ENCODE measurements at places on chromosomes 13 and 19.

- no peak overlapping the region for H3K27ac ChIP-seq
- DNase-seq: no peak
- no peaks in the 10 kb centered on the region for H3K4me1 ChIP-seq
- no peak overlapping the region for H3K4me3 ChIP-seq
Observed at GRCh38 chr13:108926862-108927261, 297.5 kb downstream of the MYO16 start.

GRCh38 chr19:1261538-1261797 is 7.7 kb upstream of the CIRBP start:
- peaks cover 59% of the 10 kb centered on the region for H3K36me3 ChIP-seq
- peak overlapping the region; percentile 99 for H3K27ac ChIP-seq
- peak overlapping the region; percentile 89 for H3K4me3 ChIP-seq
- DNase-seq: no peak
- peaks cover 53% of the 10 kb centered on the region for H3K4me1 ChIP-seq

- H3K36me3 ChIP-seq: peaks cover 4% of the 10 kb centered on the region
- no peak overlapping the region for H3K27ac ChIP-seq
- no peak overlapping the region for H3K4me3 ChIP-seq
Observed at GRCh38 chr13:23960566-23961156, 63.4 kb upstream of the C1QTNF9B start.

- no peak overlapping the region for H3K27ac ChIP-seq
- H3K27me3 ChIP-seq: no peaks in the 10 kb centered on the region
- DNase-seq: no peak
- no peaks in the 10 kb centered on the region for H3K4me1 ChIP-seq
- no peaks in the 10 kb centered on the region for H3K36me3 ChIP-seq
- H3K4me3 ChIP-seq: no peak overlapping the region
Observed at GRCh38 chr19:38289955-38290354, 14.1 kb upstream of the C19orf33 start.

- H3K4me3 ChIP-seq: no peak overlapping the region
- H3K36me3 ChIP-seq: no peaks in the 10 kb centered on the region
- no peaks in the 10 kb centered on the region for H3K27me3 ChIP-seq
- DNase-seq: no peak
- H3K4me1 ChIP-seq: no peaks in the 10 kb centered on the region
Observed at GRCh38 chr13:110284779-110285484, 22.0 kb downstream of the COL4A1 start.

- peaks cover 32% of the 10 kb centered on the region for H3K4me1 ChIP-seq
- no peaks in the 10 kb centered on the region for H3K27me3 ChIP-seq
- H3K36me3 ChIP-seq: peaks cover 43% of the 10 kb centered on the region
Observed at GRCh38 chr19:1941146-1942077, at the start of gene CSNK1G2. Gene CSNK1G2, plus strand, starts transcription at chr19:1941172. Its CDS starts 28,601 bp downstream, at chr19:1969773.

DNA sequence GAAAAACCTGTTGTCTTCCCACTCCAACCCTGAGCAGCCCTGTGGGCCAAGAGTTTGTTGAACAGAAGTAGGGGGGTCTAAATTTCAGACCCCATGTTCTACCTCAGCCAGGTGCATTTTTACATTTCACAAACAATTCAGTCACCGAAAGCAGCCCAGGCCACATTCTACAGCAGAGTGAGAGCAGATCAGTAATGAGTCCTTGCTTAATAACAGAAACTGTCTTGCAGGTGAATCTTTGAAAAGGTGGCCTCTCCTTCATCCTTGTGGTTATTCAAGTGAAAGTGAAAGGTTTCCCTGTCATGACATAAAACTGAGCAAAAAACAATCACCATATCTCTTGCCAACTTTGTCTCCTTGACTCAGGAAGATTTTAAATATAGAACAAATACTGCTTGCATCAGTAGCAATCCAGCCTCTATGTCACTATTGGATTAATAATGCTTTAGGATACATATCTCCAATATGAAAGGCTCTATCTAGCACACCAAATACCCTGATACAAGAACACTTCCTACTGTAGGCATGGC is 670.2 kb downstream of the DIAPH3 start:
- H3K4me3 ChIP-seq: no peak overlapping the region
- H3K36me3 ChIP-seq: no peaks in the 10 kb centered on the region
- H3K27ac ChIP-seq: no peak overlapping the region
- no peak for DNase-seq

GRCh38 chr13:51723529-51723928 is 80.4 kb downstream of the DHRS12 start:
- H3K36me3 ChIP-seq: no peaks in the 10 kb centered on the region
- no peaks in the 10 kb centered on the region for H3K4me1 ChIP-seq
- no peak overlapping the region for H3K27ac ChIP-seq
- H3K4me3 ChIP-seq: no peak overlapping the region
- H3K27me3 ChIP-seq: no peaks in the 10 kb centered on the region
- no peak for DNase-seq

DNA sequence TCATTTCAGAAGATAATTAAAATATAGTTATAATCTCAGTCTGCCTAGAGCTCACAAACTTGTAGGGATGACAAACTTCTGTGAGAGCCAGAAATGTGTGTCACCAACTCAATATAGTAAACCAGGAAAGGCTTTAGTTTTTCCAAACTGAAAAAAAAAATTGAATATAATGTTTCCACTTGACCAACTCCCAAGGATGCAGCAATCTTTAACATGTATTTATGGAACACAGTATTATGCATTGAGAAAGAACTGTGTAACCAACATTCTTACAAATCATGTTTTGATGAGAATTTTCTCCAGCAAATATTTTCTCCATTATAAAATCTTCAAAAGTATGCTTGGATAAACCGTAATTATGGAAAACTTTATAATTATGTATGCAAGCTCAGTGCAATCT is 50.1 kb upstream of the KLF12 start:
- no peaks in the 10 kb centered on the region for H3K27me3 ChIP-seq
- H3K36me3 ChIP-seq: no peaks in the 10 kb centered on the region
- no peaks in the 10 kb centered on the region for H3K4me1 ChIP-seq
- no peak for DNase-seq
- no peak overlapping the region for H3K27ac ChIP-seq
- no peak overlapping the region for H3K4me3 ChIP-seq

- no peak overlapping the region for H3K27ac ChIP-seq
- H3K36me3 ChIP-seq: peaks cover 3% of the 10 kb centered on the region
- no peak for DNase-seq
- no peaks in the 10 kb centered on the region for H3K4me1 ChIP-seq
Observed at GRCh38 chr13:22915442-22916082, 265.2 kb upstream of the SGCG start.

DNA sequence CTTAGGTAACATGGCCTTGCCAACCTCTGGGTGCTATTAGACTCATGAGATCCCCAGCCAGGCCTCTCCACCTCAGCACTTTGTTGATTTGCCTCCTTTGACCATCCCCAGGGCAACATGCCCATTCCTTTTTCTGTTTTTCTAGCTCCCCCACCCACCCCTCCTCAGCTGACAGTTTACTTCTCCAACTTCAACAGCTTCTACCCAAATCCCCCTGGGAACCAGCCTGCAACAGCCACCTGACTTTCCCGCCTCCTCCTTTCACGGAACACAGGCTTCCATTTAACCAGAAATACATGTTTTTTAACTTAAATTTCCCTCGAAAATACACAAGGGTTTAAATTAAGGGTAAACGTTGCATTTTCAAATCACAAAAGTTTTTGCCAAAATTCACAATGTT is 117.3 kb downstream of the DLEU7 start:
- DNase-seq: no peak
- no peak overlapping the region for H3K4me3 ChIP-seq
- no peak overlapping the region for H3K27ac ChIP-seq
- peaks cover 4% of the 10 kb centered on the region for H3K27me3 ChIP-seq

DNA sequence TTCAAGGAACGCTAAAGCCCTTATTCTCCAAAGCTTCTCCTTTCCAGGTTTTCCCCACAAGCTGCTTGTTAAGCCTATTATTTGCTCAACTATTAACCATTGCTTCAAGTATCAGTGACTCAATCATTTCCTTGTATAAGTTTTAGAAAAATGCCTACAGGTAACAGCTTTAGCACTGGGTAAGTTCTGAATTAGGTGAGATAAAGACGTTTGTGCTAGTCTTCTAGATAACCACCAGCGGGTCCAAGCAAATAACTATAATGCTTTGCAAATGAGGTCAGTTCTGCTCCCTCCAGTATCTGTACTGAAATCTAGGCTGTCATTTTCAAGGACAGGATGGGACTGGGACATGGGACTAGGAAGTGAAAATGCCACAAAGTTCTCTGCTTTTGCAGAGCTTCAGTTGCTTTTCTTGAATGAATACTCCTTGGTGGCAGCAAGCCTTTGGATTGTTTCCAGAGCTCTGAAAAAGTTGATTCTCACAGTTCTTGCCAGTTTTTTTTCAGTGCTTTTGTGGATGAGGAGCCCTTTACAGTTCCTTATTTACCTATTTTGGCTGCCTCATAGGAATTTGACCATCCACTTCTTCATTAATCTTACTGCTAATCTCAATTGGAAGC is 1487.7 kb downstream of the EFNB2 start:
- no peak overlapping the region for H3K4me3 ChIP-seq
- no peaks in the 10 kb centered on the region for H3K4me1 ChIP-seq
- no peak for DNase-seq
- no peaks in the 10 kb centered on the region for H3K36me3 ChIP-seq
- no peaks in the 10 kb centered on the region for H3K27me3 ChIP-seq
- no peak overlapping the region for H3K27ac ChIP-seq

- peaks cover 14% of the 10 kb centered on the region for H3K27me3 ChIP-seq
- no peaks in the 10 kb centered on the region for H3K4me1 ChIP-seq
- no peak overlapping the region for H3K4me3 ChIP-seq
- no peak for DNase-seq
Observed at GRCh38 chr13:36752673-36753072, 66.3 kb upstream of the RFXAP start.

- no peak for DNase-seq
- H3K36me3 ChIP-seq: peaks cover 16% of the 10 kb centered on the region
- no peak overlapping the region for H3K4me3 ChIP-seq
- peak overlapping the region; percentile 84 for H3K27ac ChIP-seq
- peaks cover 14% of the 10 kb centered on the region for H3K4me1 ChIP-seq
- peaks cover 15% of the 10 kb centered on the region for H3K27me3 ChIP-seq
Observed at GRCh38 chr19:6070207-6070681, 40.1 kb downstream of the RFX2 start.

GRCh38 chr13:89755729-89756492 is 1591.6 kb upstream of the MIR17HG start:
- H3K27me3 ChIP-seq: no peaks in the 10 kb centered on the region
- H3K27ac ChIP-seq: no peak overlapping the region
- no peaks in the 10 kb centered on the region for H3K36me3 ChIP-seq

- H3K4me1 ChIP-seq: peaks cover 36% of the 10 kb centered on the region
- no peaks in the 10 kb centered on the region for H3K27me3 ChIP-seq
- DNase-seq: no peak
- peak overlapping the region; percentile 87 for H3K27ac ChIP-seq
- peak overlapping the region; percentile 81 for H3K4me3 ChIP-seq
- peaks cover 84% of the 10 kb centered on the region for H3K36me3 ChIP-seq
Observed at GRCh38 chr19:2048104-2048958, 2.7 kb downstream of the MKNK2 start.

DNA sequence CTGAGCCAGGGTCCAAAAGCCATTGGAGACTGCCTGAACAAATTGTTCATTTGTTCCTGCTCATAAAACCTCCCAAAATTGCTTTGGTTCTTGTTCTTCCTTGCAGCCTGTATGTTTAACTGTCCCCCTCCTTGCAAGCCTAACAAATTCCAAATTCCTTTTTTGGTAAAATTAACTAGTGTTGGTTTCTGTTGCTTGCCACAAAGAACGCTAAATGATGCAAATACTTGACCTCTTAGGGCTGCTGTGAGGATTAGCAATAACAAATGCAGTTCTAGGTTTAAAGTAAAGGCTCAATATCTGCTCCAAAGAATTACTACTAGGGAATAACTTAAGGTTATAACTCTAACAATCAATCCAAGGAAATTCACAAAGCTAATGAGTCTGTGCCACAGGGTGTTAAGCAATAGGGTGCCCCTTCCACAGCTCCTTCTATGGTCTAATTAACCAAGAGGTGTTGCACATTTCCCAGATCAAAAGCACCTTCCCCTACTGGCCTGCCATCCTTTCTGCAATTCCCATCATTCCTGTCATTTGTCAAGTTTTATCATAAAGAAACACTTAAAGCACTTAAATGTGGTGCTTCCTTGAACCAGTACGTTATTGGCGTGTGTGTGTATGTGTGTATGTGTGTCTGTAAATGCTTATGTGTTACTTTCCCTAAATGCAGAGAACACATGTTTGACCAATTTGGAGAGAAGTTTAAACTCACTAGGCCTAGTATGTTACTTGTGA is 110.2 kb downstream of the RAP2A start:
- H3K27ac ChIP-seq: no peak overlapping the region

DNA sequence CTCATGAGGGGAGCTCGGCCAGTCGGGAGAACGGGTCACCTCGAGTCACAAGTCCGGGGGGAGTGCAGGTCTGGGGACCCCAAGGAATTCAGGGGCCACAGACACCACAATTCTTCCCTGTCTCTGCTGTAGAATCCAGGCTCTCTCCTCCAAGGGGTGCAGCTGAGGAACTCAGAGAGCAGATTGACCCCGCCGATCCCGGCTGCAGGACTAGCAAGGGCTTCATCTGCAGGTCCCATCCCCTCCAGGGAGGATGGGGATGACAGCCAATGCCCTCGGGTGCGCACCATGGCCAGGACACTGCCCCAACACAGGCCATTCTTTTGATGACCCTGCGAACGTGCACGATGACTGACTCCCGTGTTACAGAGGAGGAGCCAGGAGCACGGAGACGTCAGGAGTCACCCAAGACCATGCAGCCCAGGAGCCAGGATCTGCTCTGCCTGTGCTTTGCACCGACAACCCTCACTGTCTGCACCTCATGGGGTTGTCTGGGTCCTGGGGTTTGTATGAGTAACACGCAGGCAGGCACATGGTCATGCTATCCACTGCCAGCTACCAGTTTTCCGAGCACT is 48.5 kb upstream of the TUBGCP3 start:
- H3K4me1 ChIP-seq: peaks cover 2% of the 10 kb centered on the region
- peaks cover 54% of the 10 kb centered on the region for H3K27me3 ChIP-seq
- no peak overlapping the region for H3K27ac ChIP-seq
- DNase-seq: no peak
- H3K36me3 ChIP-seq: peaks cover 4% of the 10 kb centered on the region
- H3K4me3 ChIP-seq: no peak overlapping the region

- no peaks in the 10 kb centered on the region for H3K27me3 ChIP-seq
- no peak for DNase-seq
- no peak overlapping the region for H3K27ac ChIP-seq
- H3K4me1 ChIP-seq: peaks cover 58% of the 10 kb centered on the region
- H3K4me3 ChIP-seq: peak overlapping the region; percentile 5
Observed at GRCh38 chr13:77310161-77310560, 16.7 kb downstream of the MYCBP2 start.

DNA sequence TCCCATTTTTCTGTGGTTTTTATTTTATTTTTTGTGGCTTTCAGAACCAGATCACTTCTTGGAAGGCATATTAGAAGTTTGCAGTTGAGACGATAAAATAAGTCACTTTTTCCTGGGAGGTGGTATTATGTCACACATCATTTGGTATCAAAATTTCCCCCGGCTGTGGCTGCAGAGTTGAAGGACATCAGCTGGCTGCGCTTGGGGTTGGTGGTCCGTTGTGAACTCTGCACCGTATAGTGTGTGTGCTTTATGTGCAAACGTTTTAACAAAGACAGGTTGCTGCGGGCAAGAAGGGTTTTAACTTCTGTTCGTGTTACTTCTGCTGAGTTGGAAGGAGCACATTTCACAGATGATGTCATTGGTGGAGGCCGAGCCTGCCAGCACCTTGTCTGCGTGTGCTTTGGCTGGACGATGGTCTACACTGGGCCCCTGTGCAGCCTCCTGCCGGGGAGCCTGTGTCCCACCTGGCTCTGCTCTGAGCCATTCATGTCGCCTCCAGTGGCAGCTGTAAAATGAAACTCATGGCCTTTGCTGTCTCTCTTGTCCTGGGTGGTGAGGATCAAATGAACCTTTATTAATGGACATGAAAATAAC is 9.6 kb downstream of the ATP11A start:
- no peak for DNase-seq
- peaks cover 16% of the 10 kb centered on the region for H3K36me3 ChIP-seq
- H3K4me1 ChIP-seq: peaks cover 25% of the 10 kb centered on the region
- H3K27me3 ChIP-seq: no peaks in the 10 kb centered on the region
- no peak overlapping the region for H3K4me3 ChIP-seq
